ENCODE measurements at places on chromosomes 5 and 9.

DNA sequence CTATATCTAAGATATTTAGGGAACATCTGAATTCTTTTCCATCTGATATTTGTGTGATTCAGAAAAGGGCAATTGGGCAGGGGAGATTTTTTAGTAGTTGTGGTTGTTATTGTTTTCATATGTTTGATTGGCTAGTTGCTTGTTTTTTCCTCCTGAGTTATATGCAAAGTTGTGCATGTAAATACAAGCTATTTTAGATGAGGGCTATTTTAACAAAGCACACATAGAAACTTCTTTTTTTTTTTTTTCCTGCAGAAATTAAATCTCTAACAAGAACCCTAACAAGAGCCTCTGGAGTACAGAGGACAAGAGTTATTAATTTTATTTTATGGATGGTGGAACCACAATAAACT lies 559.1 kb downstream of the CETN3 start:
- DNase-seq, result no peak

DNA sequence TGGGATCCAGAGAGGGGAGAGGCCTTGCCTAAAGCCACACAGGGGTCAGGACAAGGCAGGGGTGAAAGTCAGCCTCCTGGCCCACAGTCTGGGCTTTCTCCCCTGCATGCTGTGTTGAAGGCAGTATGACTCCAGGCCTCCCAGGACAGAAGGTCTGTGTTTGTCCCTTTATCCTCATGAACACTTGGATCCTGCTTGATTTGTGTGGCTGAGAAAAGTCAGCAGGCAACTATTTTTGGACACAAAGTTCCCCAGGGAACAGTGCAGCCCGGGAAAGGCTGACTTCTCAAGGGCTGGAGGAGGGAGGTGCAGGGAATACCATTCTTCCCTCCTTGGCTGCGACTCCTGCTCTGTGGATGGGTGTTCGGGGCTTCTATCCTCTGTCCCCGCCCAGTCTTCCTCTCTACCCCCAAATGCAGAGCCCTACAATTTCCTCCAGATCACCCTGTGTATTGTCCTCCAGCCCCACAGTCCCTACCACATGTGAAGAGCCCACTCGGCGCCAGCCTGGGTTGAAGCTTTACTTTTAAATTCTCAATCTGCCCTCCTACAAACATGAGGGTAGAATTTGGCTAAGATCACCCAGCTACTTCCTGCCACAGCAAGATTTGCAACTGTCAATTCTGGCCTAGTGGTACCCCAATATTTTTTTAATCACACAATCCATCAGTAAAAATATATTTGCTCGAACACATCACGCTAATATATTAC lies 4.1 kb downstream of the AKNA start:
- no peak for DNase-seq

DNA sequence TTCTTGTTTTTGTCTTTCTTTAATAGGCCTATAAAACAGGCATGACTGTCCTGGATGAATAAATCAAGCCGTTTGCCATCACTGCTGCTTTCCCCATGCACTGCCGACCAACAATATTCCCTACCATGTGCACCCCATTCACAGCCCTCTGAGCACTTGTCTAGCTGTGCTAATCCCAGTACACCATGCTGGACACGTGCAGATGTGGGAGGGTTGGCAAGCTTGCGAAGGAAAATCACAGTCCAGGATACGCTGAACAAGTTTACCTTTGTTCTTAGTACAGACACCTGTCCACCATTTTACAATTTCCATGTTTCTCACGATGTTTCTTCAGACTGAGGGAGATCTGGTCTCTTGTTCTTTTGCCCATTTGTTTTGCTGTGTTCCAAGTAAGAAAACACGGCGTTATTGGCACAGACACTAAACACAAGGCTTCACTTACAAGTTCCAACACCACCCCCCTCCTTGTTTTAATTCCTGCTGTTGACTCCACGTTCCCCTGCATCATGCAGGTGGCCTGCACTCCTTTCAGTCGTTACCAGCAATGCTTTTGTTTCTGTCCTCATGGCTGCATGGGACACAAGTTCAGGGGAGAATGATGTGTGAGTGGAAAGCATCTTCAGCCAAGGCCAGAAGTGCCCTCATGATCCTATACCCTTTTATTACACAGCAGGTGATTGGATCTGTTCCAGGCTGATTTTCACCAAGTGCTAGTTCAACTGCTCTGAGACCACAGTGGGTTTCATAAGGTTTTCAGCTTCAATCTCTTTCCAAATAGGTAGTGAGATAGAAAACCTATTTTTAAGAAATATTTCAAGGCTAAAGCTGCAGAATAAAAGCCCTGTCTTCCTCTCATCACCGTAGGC lies 608.9 kb downstream of the IRX1 start:
- no peak for DNase-seq

- DNase-seq, result no peak
Observed at GRCh38 chr5:72752909-72753308, 63.6 kb upstream of the TNPO1 start.

DNA sequence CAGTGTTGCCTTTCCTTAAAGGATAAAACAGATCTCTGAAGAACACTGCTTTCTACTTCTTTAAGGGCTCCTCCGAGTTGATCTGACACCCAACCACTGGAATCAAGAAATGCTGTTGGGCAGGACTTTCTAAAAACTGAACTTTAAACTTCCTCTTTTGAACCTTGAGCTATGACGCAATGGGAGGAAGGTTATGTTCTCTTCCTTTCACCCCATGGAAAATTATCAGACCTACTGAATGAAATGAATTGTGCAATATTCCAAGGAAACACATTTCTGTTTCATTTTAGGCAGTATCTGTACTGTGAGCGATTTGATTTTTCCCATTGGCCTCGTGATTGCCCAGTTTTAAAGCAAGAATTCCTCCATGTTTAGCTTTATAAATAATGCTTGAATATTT lies 206.0 kb upstream of the PRR16 start:
- DNase-seq, result peak; percentile 17

All from HL-60 (cell line).